ENCODE measurements at places on chromosomes 3 and 15.

- DNase-seq: no peak
Observed at GRCh38 chr3:149371001-149371722, 6.3 kb downstream of the TM4SF1 start.

GRCh38 chr3:127012091-127012490, 29.2 kb downstream of the PLXNA1 start:
- no peak for DNase-seq

- DNase-seq: no peak
Observed at GRCh38 chr3:122955916-122956692, 71.5 kb downstream of the SEMA5B start.

- DNase-seq: no peak
Observed at GRCh38 chr3:56980243-56980642, 80.2 kb upstream of the SPATA12 start.

- no peak for DNase-seq
Observed at GRCh38 chr15:93209690-93210445, 120.9 kb upstream of the RGMA start.

GRCh38 chr15:83911345-83911744, 257.4 kb downstream of the ADAMTSL3 start:
- no peak for DNase-seq

GRCh38 chr3:67569324-67569723, 85.1 kb downstream of the SUCLG2 start:
- DNase-seq: no peak

DNA sequence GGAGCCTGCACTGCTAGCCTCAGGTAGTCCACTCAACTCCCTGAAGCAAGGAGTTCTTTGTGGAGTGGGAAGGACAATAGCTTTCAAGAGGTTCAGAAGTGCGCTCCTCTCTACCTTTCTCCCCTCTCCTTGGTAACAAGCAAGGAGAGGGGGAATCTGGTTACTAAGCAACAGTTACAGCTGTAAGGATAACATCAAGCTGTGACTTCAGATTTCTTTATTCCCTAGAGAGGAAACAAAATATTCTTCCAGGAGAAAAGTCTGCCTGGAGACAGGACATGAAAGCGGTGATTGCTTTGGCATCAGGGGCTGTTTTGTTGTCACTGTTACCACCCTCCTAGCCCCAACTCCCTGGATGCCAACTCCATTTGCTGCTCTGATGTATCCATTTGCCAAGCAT, 70.4 kb downstream of the TRANK1 start:
- no peak for DNase-seq

DNA sequence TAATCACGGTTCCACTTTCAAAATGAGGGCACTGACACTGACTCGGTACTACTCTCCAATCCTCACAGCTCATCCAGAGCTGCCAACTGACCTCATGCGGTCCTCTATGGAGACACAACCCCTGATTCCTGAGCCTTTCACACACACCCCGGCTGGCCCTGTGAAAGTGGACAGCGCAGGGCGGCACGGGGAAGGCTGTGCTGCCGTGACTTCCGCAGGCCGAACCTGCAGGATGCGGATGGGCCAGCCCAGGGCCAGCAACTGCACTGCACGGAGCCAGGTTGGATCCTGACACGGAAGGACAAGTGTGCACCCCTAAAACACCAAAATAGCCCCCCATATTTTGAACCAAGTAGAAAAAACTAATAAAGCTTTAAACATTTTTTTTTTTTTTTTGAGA, 41.0 kb downstream of the IQSEC1 start:
- no peak for DNase-seq

GRCh38 chr3:27560484-27561056, 76.4 kb upstream of the SLC4A7 start:
- no peak for DNase-seq

GRCh38 chr15:94924971-94925598, 693.7 kb downstream of the MCTP2 start:
- DNase-seq: no peak

GRCh38 chr3:39990532-39990931, 181.1 kb downstream of the MYRIP start:
- DNase-seq: peak; percentile 70

- no peak for DNase-seq
Observed at GRCh38 chr3:9316881-9317361, 45.9 kb upstream of the THUMPD3 start.

Measured in activated CD4-positive, alpha-beta T cell treated with anti-CD3 and anti-CD28 coated beads, Interleukin-2, amount 10 ng/mL, durations not matched to agents 24 days and 14 days (primary cell).